ENCODE measurements at places on chromosomes 11 and 22.

DNA sequence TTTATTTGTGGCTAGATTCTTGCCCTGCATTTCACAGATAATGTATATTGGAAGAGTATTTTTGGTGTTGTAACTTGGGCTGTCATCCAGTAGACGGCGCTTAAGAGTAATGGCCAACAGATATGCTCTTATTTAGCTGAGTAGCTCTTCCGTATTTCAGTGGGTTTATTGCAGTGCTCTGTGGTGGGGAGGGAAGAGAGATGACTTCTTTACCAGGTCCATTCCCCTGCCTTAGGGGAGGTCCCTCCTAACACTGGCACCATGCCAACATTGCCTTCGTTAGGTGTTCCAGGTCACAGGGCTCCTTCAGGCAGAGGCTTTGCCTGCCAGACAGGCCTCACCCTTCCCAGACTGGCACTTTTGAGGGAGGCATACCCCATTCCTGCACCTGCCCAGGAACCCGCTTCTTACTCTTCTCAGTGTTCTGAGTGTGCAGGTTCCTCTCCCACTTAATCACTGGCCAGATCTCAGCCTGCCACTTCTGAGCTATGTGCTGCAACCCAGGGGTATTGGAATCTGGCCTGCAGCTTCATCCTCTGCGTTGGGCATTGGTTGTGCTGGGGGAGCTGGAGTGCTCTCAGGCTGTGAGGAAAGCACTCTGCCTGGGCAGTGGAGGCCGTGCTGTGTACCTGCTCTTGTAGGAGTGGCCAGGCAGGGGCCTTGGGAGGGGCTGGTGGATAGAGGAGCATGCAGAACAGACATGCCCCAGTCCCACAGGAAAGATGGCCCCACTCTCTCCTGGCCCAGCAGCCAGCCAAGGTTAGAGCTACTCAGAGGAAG lies 29.4 kb upstream of the SLN start:
- DNase-seq: no peak

- DNase-seq: no peak
Observed at GRCh38 chr22:43277987-43278601, 65.1 kb downstream of the SCUBE1 start.

GRCh38 chr22:49004484-49005399 lies 822.9 kb downstream of the BRD1 start:
- DNase-seq: no peak

- no peak for DNase-seq
Observed at GRCh38 chr11:69059985-69060384, 11.3 kb downstream of the TPCN2 start.

DNA sequence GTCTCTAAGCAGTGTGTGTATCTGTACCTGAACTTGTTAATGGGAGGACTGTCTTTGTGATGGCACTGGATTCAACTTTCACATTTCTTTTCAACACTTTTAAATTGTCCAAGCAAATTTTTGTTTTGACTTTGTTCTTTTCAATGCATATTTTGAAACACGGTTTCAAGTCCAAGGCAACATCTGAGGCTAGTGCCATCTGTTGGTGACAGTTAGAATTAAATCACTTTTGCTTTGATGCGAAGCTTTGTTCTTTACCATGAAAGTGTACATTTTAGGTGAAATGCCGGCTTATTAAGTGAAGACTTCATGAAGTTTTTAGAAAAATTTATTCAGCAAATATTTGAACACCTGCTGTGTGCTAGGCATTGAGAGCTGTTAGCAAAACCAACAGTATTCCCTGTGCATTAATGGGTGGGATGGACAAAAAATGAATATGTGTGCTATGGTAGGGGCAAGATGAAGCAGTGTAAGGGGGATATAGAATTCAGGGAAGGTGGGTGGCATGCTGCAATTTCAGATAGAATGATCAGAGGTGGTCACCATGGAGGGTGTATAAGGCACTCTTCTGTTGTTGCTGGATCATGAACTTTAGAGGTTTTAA lies 70.2 kb downstream of the DDX10 start:
- peak; percentile 3 for DNase-seq

DNA sequence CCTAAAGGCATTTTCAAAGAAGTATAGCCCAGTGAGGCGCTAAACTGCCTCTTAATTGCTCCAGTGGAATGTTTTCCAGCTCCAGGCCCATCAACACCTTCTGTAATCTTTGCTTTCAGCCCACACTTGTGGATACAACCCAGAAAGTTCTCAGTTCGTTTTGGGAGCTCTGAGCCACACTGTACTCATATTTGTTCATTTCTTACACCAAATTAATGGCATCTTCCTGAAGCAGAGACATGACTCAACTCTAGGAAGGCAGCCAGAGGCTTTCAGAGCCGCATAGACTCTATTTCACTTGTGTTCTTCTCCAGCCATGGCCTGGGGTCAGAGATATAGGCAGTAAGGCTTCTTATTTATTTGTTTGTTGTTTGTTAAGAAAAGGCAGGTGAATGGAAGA lies 175.5 kb upstream of the NCAM1 start:
- DNase-seq: no peak

DNA sequence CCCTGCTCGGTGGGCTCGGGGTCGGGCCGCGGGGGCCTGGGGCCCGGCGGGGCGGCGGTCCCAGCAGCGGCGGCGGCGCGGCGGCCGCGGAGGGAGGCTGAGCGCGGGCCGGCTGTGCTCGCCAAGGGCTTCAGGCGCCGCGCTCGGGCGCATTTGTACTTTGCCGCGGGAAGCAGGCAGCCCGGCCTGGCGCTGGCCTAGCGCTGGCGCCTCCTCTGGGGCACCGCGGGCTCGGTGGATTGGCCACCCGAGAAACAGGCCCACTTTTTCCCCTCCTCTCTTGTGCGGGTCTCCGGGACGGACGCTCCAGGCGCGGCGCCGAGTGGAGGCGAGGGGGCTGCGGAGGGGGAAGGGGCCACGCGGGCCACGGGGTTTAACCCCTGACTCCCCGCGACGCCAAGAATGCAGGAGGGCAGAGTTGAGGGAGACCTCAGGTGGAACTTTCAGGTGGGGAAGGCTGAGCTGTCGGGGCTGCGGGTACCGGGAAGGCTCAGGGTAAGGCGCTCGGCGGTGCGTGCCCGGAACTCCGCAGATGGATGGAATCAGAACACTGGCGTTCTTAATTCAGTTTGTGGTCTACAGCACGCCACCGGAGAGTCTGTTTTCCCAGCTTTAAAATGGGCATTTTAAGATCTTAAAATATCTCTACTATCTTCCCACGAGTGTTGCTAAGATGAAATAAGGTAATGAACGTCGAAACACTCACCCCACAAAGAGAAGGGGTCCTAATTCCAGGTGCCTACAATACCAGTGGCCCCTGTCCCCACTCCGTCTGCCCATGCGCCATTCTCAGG lies at the start of gene CHRDL2:
TSS of gene CHRDL2 (minus strand) at position 126 of the 794 bp plus-strand sequence. CDS start 538 bp downstream, outside the sequence.
- DNase-seq: no peak

GRCh38 chr11:127993788-127994187 lies 593.6 kb downstream of the ETS1 start:
- DNase-seq: no peak

GRCh38 chr11:28529540-28530410 lies 421.6 kb downstream of the METTL15 start:
- no peak for DNase-seq

DNA sequence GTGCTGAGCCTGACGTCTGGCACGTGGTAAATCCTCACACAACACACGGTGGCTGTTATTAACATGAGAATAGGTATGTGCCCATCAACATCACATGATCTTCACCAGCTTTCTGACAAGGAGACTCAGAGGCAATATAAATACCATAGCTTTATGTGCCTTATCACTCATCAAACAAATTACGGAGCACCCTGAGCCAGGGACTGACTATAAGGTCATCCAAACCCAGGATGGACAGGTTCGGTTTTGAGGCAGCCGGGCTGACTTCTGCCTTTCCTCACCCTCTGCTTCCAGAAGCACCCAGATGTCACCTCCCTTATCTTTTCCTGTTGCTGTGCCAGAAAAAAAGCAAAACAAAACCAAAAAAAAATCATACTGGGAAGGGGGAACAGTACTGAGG lies 5.7 kb upstream of the PLAAT3 start:
- no peak for DNase-seq

DNA sequence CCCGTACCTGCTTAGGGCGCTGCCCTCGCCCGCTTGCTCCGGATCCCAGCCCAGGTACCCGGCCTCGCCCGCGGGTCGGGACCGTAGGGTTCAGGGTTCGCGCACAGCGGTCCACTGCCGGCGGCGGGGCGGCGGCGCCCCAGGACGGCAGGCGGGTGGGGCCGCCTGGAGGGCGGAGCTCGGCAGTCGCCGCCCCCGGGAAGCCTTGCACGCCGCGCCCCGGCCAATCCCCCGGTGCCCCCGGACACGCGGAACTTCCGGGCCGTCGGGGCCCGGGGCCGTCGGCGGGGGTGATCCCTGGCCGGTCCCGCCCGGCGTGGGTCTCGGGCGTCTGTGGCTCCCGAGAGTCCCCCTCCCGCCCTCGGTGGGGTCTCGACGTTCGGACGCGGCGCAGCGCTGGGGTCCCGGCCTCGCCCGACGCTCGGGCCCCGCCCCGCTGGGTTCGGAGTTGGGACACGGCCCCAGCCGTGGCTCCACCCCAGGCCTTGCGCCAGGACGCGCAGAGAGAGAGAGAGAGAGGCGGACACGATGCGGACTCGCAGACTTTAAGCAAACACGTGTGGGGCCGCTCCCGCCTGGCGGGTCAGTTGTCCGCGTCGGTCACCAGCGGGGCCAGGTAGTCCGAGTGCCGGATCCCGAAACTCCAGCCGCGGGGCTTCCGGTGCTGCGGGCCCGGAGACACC lies at the start of gene TYMP:
TSS of gene TYMP (minus strand) at position 116 of the 683 bp plus-strand sequence. CDS start 303 bp downstream, outside the sequence.
- DNase-seq: peak; percentile 51

DNA sequence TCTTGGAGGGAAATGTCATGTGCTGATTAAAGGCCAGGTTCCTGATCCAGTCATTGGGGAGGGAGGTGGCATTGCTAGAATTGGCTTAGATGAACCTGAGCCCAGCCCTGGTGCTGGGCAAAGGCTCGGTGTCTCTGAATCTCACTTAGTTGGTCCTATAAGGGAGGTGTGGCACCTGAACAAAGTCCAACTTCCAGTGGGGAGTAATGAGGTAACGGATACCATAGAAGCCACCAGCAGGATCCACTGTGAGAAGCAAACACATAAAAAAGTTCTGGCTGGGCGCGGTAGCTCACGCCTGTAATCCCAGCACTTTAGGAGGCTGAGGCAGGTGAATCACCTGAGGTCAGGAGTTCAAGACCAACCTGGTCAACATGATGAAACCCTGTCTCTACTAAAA lies 26.6 kb downstream of the PRDM11 start:
- no peak for DNase-seq

DNA sequence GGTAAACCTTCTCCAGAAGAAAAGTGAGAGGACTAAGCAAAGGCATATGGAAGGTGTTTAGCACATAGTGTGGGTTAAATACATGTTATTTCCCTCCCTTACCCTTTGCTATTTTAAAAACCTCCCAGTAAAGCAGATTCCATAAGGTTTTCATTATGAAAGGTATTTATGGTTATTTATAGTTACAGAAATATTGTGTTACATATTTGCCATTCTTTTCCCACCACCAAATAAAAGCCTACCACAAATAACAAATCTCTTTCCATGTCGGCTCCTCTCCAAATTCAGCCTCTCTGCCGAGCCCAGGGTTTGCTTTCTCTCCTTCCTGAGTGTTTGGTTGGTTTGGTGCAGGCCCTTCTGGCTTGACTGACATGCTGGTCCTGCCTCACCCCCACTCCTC lies 64.4 kb downstream of the INSC start:
- no peak for DNase-seq

GRCh38 chr11:111836721-111837120 lies 34.7 kb downstream of the ALG9 start:
- no peak for DNase-seq

DNA sequence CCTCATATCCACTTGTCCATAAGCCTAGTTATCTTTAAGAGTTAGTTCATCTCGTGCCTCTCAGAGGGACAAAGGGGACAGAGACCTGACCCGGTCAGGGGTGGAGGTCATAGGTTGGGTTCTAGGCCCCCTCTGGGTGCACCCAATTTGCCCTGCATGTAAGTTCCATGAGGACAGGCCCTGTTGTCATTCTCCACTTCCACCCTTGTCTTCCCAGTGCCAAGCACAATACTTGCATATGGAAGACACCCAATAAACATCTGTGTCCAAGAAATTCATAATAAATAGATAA lies 1.3 kb upstream of the YIF1A start:
- no peak for DNase-seq

DNA sequence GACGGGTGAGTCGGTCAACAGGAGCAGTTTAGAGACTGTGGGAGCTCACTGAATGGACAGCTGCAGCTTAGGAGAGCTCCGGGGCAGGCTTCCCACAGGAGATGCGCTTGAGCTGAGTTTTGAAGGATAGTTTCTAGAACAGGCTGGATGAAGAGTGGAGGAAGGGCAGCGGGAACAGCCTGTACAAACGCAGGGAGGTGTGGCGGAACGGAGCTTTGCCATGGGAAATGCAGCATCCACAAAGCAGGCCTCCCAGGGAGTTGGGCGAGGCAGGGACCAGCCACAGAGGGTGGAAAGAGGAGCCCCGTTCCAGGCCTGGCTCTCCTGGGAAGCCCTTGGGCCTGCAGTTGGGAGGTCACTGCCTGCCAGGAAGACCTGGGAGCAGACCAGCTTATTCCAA lies 26.8 kb upstream of the TEF start:
- no peak for DNase-seq

DNA sequence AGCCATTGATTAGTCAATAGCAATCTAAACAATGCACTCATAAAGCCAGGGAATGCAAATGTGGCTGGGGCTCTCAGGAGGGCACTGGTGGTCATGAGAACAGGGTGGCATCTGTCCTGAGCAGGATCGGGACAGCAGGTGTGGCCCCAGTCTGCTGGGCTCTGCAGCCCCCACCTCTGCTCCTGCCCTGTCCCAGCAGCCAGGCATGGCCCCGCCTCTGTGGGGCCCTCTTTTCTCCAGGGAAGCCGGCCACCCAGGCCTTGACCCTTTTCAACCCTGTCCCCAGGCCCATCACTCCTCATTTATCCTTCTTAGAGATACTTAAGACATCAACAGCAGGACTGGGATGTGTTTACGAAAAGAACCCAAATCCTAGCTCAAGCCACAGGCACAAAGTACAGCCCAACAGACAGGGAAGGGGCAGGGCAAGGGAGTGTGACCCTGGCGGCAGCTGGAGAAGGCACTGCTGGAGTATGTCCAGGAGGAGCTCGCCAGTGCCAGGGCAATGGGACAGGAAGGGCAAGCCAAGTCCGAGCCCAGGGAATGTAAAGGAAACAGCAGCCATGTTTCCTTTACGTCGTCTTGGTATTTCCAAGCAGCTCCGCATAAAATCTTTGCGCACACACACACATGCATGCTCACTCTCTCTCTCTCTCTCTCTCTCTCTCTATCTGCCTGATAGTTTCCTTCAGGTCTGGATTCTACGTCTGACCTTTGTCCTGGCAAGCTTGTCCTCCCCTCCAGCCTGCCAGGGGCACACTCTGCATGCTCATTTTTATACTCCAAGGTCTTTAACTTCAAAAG lies 59.9 kb downstream of the DGCR2 start:
- no peak for DNase-seq

DNA sequence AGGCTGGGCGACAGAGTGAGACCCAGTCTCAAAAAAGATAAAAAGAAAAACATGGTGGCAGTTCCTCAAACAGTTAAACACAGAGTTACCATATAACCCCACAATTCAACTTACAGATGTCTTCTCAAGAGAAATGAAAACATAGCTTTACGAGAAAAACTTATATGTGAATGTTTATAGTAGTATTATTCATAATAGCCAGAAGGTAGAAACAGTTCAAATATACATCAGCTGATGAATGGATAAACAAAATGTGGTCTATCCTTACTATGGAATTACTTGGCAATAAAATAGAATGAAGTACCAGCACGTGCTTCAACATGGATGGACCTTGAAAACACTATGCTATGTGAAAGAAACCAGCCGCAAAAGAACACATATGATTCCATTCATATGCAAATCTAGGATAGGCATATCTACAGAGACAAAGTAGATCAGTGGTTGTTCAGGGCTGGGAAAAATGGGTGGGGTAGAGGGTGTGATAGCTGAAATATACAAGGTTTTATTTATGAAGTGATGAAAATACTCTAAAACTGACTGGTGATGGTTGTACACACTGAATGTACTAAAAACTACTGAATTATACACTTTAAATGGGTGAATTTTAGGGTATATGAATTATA lies 12.4 kb downstream of the NF2 start:
- no peak for DNase-seq

Data from effector memory CD8-positive, alpha-beta T cell (primary cell).